ENCODE measurements at places on chromosomes 2 and 18.

GRCh38 chr2:191441496-191442214 lies 196.5 kb downstream of the MYO1B start:
- DNase-seq: no peak

DNA sequence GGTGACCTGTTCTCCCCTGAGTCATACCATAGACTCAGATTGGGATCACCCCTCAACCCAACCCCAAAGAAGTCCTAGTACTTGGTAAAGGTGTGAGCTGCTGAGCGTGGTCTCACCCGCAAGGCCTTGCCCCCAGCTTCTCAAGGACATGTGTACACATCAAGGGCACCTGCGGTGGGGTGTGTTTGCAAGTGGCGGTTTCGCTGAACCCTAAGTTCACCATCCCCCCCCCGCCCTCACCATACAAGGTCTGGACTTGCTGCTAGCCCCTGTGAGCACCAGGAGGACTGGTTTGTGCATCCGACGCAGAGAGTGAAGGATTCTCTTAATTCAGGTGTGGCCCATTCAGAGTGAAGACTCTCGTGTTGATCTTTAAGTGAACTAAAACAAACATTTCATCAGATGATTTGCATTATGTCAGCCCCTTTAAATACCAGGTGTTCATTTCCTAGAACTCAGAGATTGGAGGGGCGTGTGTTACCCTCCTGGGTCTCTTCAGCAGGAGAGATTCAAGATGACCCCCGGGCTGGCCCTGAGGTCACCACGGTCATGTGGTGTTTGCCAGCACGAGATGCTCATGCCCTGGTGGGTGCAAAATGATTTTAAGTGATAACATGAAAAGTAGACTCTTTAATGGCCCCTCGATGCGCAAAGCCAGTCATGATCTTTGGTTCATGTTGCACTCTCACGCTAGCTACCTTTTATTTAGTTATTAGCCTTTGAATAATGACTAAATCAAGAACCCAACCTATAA lies 27.8 kb downstream of the MTERF4 start:
- DNase-seq: no peak

DNA sequence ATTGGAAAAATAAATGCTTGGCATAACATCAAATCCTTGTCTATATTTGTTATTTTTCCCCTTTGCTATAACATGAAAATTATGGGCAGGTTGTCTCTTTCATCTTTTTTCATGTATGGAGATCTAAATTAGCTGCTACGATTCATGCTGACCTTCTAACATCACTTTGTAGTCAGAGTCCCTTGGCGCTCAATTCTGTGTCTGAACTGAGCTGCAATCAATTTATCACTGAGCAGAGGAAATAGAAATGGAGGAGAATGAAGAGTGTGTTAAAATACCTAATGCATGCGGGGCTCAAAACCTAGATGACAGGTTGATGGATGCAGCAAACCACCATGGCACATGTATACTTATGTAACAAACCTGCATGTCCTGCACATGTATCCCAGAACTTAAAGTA lies 168.9 kb downstream of the CDH7 start:
- no peak for DNase-seq

DNA sequence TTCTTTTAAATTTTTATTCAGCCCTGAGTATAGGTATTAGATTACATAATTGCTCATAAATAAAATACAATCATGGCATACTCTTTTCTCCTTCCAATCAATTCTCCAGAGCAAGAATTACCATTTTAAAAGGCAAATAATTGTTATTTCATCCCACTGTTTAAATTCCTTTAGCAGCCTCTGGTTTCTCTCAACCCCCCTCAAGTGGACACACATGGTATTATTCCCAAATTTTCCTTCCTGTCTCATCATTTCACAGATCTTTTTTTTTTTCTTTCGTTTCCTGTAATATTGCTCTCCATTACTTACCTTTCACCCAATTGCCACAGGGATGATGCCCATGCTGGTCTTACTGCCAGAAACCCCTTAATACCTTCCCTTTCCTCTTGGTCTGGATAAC lies 385.2 kb downstream of the RIT2 start:
- DNase-seq: no peak

GRCh38 chr2:201204655-201205514 lies 21.9 kb downstream of the CASP10 start:
- DNase-seq: no peak

GRCh38 chr2:219308142-219309101 lies 779 bp downstream of the PTPRN start:
- no peak for DNase-seq

- DNase-seq: no peak
Observed at GRCh38 chr2:91442246-91442905, 2750.9 kb downstream of the RPIA start.

- no peak for DNase-seq
Observed at GRCh38 chr18:3593381-3593903, 143.5 kb downstream of the TGIF1 start.

DNA sequence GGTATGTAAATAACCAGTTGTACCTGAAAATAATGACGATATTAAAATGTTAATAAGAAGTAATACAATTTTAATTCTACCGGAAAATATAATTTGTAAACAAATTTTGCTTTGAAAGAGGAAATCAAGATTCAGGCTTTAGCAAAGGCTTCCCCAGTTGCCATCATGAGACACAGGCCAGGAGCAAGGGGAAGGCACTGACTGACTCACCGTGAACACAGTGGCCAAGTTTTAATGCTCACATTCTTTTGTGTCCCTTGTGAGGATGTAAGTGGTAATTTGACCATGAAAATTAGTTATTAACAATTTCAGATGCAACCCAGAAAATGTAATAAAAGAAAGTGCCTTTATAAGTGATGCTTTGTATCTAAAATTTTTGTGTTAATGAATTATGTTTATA lies 164.1 kb downstream of the GREB1L start:
- DNase-seq: no peak

GRCh38 chr2:179594268-179595112 lies 266.9 kb downstream of the ZNF385B start:
- no peak for DNase-seq
